Stimulated activated CD4-positive, alpha-beta T cell treated with anti-CD3 and anti-CD28 coated beads, Interleukin-15, amount 100 ng/mL, for 48 hours (primary cell): ENCODE measurements at places on chromosomes 7 and 10.

- no peak for DNase-seq
These were observed 91.6 kb upstream of the CCDC6 start for GRCh38 chr10:59997827-59998525.

- DNase-seq, result no peak
These were observed 16.8 kb upstream of the VPS26A start for GRCh38 chr10:69107176-69107490.

DNA sequence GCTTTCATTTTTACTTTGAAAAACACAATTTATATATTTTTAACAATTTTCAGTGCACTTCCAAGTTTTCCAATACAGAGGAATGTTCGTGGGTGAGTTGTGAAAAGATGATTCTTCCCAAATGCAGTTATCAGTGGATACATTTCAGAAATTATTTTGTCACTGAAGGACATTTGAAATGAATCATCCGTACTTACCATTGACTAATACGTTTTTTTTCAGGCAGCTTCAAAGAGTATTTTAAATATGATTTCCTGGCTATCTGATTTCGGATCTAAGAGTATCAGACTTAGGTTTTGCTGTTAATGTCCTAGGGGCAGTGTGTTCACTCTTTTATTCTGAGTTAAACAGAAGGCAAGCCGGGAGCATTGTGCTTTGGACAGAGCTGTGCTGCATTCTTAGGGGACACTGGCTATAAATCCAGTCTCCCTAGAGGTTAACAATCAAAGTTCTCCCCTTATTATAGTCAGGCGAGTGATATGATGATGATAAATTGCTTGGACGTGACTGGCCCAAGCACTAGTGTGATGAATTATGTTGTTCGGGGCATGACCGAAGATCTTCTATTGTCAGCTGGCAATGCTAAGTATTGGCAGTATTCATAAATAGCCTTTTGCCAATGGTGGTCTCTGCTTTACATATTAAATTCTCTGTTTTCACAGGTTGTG, 4.5 kb downstream of the PTER start:
- no peak for DNase-seq

- DNase-seq, result no peak
These were observed 213.0 kb downstream of the JAZF1 start for GRCh38 chr7:27967639-27968038.

DNA sequence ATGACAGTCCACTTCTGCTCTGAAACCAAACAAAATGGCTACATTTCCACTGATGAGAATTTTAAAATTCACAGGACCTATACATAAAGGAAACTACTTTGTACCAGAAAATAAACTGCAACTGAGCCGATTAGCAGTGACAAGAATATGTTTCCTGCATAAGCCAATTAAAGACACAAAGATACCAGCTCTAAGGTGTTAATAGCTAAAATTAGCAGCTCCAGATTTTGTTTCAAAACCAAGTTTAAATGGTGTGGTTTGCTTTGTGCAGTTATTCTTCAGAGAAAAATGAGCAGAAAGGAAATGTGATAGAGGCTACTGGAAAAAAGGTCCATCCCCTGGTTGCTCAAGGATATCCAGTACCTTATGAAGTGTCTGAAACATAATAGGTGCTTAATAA, 123.2 kb downstream of the ANK3 start:
- DNase-seq, result no peak

DNA sequence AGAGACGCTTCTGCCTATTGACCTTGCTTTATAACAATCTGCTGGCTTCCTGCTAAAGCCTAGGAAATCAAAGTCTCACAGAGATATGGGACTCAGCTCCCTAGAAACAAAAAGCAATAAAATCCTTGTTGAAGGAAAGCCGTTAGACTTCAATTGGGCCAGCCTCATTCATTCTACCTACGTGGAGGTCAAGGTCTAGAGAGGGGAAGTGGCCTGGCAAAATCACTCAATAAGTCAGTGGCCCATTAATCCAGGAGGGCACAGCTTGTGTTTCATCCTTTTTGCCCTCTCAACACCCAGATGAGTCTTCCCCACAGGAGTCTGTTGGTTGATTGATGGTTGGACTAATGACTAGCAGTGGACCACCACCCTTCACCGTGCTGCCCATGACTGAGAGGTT, 40.5 kb upstream of the ACSL5 start:
- DNase-seq, result no peak

DNA sequence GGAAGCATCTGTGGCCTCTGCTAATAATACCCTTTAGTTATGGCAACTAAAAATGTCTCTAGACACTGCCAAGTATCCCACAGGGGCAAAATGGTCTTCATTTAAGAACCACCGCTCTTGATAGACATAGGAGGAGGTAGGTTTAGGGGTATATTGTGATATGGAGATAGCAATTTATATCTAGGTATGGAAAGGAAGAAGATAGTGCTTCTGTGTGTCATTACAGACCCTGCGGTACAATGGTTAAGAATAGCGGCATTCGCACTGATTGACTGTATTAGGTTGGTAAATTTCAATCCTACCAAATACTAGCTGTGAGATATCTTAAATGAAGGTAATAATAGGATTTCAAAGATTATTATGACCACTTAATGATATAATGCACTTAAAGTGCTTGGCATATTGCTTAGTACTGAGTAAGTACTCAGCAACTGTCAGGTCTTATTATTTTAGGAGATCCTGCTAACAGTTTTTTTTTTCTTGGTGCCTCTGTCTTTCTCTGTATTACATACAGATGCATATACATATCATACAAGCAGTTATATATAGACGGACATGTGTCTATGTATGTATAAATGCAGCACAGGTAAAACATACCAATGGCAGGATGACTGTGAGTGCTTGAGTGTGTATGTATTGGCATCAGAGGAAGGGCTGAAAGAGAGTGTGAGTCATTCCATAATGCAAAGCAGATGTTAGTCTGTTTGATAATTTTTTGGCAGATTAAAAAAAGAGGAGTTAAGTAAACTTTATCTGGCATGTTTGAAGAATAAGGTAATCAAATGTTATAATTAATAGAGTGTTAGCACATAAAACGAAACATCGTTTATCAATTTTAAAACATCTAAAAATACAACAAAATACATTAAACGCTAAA, 50.0 kb upstream of the ITGB8 start:
- DNase-seq, result no peak

DNA sequence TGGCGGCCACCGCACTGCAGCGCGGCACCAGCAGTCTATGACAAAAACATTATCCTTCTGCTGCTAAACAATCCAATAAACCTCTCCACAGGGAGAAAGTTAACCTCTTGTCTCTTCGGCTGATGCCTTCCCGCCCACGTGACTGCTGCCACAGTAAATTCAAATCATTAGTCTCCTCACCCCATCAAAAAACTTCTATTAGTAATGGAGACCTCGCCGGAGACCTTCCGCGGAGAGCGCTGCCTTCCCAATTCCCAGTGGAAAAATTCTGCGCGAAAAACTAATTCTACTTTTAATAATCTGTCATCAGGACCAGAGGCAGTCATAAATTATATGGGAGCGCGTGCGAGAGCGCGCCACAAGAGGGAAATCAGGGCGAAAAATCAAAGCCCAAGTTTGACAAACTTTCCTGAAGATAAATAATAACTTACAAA, 90.0 kb upstream of the PAX2 start:
- no peak for DNase-seq

DNA sequence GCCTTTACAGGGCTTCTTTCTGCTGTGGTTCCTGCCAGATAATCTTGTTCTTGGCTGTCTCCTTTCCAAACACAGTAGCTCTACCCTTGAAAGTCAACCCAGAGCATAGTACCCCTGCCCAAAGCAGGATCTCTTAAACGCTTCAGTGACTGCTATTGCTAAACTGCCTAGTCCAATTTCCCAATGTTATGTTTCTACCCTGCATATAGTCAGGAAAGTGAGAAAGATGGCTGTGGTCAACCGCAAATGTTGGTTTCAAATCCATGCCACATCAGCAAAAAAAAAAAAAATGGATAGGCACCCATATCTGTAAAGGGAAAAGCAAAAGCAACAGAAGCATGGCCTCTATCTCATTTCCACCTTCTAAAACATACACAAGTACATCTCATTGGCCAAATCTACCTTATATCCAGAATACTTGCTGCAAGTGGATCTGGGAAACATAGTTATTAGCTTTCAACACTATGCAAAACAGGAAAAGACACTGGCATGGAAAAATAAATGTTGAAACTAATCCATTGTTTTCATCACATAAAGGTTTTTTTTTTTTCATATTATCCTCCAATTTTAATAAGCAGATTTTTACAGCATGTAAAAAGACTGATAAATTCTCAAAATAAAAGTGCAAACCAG, 59.8 kb downstream of the DNAJC1 start:
- DNase-seq, result no peak

DNA sequence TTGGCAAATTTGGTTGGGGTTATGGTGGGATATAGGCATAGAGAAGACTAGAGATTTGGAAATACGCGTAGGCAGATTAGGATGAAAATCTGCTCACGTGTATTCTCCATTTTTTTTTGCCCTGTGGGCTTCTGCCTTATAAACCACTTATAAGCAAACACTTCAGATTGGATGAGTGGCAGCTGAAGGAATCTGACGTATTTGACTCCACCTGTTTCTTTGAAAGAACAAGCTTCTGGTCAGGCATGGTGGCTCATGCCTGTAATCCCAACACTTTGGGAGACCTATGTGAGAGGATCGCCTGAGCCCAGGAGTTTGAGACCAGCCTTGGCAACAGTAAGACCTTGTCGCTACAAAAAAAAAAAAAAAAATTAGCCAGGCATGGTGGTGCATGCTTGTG, 5.1 kb downstream of the STK31 start:
- DNase-seq, result no peak

- no peak for DNase-seq
These were observed 46.1 kb upstream of the CACUL1 start for GRCh38 chr10:118800920-118801319.

DNA sequence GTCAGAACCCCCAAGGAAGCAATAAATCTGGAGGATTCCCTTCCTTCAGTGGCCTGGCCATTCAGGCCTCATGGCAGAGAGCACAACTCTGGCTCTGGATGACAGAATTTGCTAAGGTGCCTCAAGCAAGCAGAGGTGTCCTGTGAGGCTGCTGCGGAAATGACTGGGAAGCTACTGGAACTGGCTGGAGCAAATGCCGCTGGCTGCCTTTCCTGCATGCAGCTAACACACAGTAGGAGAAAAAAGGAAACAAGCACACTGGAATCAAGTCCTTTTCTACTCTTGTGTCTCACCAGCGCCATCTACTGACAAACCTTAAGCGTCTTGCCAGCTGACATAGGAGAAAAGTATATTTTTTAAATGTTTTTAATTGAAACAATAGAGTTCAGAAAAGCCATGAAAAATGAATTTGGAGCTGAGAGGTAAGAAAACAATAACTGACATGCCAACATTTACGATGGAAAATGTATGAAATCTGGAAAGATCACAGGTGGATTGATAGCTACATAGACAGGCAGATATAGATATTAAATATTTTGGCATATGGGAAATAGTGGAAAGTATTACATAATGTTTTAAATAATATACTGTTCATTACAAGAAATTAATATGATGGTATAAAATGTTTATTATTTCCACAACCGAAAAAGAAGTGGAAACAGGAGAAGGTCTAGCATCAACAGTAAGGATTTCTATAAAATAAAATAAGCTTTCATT, 951.6 kb downstream of the ANKRD7 start:
- no peak for DNase-seq

DNA sequence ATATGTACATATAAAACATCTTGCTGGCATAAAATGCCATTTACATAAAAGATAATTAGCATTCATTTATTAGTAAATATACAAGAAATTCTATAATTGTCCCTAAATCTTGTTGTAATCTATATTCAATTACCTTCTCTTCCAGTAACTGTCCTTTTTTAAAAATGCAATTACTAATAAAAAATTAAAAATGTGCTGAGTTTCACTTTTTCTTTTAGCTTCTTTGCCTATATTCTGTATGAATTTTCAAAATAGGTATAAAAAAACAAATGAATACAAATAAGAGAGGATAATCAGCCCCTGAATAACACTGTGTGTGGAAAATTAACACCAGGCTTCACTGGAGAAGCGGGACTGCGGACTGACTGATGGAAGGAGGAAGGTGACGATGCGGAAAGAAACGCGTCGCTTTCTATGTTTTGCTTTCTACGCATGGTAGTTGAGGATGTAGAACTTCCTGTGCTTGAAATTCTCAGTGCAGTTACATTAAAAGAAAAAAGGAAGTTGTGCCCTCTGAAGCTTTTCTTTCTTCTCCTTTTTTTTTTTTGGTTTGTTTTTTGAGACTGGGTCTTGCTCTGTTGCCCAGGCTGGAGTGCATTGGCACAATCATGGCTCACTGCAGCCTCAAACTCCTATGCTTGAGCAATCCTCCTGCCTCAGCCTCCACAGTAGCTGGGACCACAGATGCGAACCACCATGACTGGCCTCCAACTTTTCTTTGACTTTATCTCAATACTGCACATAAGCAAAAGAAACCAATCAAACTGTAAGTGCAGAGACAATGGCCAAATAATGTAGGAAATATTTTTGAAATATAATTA, 7.4 kb upstream of the ZMYND11 start:
- DNase-seq, result no peak

- DNase-seq, result no peak
These were observed 97.2 kb upstream of the LYZL1 start for GRCh38 chr10:29191674-29192073.

DNA sequence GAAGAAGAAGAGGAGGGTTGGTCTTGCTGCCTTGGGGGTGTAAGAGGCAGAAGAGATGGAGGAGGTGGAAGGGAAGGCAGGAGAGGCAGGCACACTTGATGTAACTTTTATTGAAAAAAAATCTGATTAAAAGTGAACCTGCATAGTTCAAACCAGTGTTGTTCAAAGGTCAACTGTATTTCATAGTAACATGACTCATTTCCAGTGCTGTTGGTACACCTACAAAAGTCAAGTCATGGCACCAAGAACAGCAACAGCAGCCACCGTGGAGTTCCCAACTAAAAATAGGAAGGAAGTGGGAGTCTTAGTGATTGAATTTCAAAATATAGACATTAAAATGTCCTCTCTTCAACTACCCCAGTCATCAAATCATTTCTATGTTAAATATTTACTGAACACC, 88.5 kb downstream of the CTNNA3 start:
- DNase-seq, result no peak

DNA sequence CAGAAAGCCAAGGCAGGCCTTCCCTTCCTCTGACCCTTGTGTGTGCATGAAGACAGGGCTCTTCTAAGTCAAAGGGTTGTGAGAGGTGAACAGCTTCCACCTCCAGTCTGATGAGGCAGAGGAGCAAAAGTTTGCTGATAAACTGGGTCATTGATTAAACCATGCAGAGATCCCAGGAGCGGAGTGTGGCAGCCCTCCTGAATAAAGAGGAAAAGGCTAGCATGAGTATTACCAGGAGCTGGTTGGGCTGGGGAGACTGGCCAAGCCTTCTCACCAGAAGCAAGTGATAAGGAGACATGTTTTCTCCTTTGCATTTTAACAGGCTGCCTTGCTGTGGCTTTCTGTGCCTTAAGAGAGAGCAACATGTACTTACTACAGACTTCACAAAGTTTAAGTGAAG, 10.2 kb downstream of the LMOD2 start:
- DNase-seq, result no peak

- DNase-seq, result no peak
These were observed 178.8 kb upstream of the AKR1E2 start for GRCh38 chr10:4647109-4647785.

DNA sequence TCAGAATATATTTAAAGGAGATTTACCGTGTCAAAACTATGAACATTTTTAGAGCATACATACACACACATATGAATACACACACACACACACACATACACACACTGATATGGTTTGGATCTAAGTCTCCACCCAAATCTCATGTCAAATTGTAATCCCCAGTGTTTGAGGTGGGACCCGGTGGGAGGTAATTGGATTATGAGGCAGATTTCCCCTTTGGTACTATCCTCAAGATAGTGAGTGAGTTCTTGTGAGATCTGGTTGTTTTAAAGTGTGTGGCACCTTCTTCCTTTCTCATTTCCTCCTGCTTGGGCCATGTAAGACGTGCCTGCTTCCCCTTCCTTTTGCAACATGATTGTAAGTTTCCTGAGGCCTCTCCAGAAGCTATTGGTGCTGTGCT, 515.0 kb upstream of the ZMIZ1 start:
- DNase-seq, result no peak
